ENCODE measurements at places on chromosomes 2 and 18. TPM values are rescaled to one million over a fixed set of nuclear protein-coding genes. Genes with fewer than 3 reads are reported as not detected.

DNA sequence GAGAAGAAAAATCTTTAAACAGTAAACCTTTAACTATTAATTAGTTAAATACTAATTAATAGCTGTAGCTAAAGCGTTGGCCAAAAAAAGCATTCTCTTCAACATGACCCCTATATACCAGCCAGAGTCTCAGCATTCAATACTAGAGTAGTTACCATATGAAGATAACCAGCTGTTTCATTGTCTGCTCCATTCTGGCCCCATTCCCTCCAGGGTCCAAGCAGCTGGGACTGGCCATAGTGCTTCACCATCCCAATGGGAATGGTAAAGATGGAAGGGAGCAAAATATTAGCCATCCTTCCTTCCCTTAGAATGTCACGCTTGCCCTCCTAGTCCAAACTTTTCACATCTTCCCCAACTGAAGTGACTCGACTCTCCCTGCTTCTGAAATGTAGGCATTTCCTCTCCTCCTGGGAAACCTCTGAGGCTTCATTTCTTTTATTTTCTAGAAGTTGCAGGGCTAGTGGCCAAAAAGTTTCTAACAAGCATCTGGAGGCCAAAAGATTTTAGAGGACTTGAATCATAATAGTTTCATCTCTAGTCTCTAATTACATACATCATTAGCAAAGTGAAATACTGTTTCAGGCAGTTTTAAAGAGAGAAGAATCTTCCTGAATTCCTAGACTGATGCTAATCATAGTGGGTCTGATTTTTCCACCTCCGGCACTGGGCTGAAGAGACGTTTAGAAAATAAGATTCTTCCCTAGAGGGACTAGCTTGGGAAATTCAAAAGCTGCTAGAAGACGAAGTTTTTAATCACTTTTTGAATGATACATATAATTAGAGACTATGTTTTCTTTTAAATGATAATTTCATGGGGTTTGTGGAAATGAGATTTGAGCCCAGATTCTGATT is 52.7 kb downstream of the CCDC68 start:
- DNase-seq: no peak

- no peak for DNase-seq
Measured at GRCh38 chr2:67560771-67561456, 163.8 kb downstream of the ETAA1 start.

GRCh38 chr2:239055756-239056493 is 208.0 kb downstream of the TWIST2 start:
- no peak for DNase-seq

GRCh38 chr2:208880171-208880570 is 473.6 kb downstream of the PTH2R start:
- no peak for DNase-seq

DNA sequence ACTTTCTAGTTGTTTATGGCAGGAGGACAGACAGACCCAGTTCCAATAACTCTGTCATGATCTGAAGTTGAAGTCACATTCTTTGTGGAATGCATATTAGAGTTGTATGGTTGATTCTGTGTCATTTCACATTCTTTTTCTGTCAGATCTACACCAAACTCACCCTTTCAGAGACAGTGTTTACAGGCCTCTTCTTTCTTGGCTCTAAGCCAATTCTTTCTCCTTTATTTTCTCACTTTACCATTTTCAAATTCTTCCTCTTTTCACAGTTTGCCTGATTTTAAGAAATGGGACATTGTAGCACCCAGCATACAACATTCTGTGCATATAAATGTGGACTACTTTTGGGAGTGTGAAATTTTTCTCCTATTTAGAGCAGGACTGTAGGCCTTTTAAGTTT is 103.7 kb downstream of the CCDC85A start:
- DNase-seq: no peak

DNA sequence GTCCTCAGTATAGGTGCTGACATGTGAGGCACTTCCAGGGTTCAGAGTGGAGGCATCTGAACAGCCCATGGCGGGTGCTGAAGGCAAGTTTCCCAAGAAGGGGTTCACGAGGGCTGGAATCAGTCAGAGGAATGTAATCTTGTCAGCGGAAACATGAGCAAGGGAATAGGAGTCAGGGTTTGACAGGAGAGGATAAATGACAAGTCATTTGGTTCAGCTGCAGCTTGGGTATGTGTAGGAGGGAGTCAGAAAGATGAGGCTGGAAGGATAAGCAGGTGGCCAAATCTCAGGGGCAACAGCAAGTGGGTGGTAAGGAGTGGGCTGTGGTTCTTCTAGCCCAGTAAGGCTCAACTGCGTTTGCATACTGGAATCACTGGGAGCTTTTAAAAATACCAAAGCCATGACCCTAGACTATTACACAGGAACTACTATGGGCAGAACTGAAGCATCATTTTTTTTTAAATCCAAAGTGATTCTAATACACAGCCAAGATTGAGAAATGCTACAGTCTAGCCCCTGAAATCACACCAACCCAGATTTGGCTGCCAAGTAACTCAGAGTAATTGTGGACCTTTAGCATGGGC is 41.8 kb upstream of the NAB1 start:
- DNase-seq: no peak

GRCh38 chr2:107553539-107553938 is 273.2 kb upstream of the RGPD4 start:
- no peak for DNase-seq

GRCh38 chr2:33607251-33607721 is 8.2 kb upstream of the FAM98A start:
- no peak for DNase-seq

- DNase-seq: no peak
Measured at GRCh38 chr18:44424645-44425035, 256.0 kb upstream of the SETBP1 start.

GRCh38 chr2:229701716-229702115 is 12.6 kb downstream of the DNER start:
- DNase-seq: no peak

DNA sequence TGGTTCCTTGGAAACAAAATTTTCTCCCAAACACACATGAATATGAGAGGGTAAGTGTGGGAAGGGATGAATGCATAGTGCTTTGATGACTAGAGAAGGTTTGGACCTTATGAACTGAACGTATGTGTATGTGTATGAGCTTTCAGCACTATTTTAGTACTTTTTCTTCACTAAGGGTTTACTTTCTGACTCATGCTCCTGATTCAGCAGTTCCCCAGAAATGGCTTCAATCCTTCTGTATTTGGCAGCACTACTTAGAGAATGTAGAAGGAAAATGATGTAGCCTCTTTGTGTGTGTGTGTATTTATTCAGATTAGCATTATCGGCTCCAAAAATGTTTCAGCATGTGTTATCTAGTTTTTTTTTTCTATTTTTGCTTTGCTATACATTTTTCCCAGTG is 22.2 kb downstream of the KCNJ3 start:
- no peak for DNase-seq

DNA sequence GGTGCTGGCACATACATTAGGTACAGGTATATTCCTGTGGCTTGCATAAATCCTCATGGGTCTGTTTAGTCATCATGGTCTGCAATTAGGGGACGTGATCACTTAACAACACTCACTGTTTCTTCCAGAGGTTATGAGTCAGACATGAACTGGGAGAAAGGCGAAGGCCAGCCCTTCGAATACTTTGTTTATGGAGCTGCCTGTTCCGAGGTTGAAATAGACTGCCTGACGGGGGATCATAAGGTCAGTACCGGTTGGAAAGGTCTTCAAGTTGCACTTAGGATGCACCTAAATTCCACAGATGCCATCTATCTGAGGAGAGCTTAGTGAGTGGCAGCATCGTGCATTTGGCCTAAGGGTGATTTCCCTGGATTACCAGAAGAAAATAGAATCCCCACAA is 76.9 kb downstream of the AOX1 start:
- DNase-seq: no peak

DNA sequence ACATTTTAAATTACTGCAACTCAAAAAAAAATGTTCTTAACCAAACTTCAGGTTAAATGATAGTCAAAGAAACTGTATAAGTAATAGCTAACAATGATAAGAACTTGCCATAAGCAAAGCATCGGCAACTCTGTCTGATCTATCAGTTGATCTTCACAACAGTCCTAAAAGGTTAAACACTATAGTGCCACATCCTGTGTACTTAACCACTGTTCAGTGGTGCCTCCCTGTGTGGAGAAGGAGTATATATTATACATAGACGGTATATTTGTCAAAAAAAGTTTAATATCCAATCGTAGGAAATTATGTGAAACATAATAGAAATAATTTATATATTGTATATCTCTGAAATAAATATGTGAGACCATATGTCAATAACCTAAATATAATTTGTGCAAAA is 13.0 kb downstream of the DTNA start:
- DNase-seq: no peak

DNA sequence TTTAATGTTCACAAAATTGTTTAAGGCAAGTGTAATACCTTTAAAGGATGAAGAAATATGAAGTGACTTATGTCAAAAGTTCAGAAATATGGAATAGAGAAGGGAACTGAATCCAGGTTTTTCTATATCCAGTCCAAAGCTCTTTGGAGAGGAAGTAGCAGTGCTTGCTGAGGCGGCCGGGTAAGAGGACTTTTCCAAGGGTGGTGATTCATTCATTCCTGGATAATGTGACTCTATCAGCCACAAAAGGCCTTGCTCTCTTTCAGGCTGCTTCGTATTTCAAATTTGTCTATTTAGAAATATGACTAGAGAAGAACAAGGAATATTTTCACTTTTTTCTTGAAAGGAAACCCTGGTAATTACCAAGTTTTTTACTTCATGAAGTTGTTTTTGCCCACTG is 830.1 kb upstream of the ZEB2 start:
- no peak for DNase-seq

- no peak for DNase-seq
Measured at GRCh38 chr2:240782886-240783818, 36.9 kb downstream of the KIF1A start.

GRCh38 chr2:12097859-12098258 is 351.4 kb downstream of the LPIN1 start:
- no peak for DNase-seq

DNA sequence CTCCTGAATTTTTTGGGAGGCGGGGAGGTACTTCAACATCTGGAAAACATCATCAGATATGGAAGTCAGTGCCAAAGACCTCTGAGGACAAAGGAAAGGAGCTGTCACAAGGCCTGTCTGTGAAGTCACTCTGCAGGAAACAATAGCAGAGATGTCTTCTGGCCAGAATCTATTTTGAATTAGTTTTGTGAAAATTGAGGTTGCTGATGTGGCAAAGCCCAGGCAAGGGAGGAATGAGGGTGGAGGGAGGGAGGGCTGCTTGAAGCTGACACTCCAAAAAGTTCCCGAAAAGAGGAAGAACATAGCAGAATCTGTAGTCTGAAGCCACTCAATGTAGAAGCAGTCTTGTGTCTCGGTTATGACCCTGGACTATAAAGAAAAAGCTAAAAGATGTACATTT is 151.1 kb upstream of the LHCGR start:
- no peak for DNase-seq

DNA sequence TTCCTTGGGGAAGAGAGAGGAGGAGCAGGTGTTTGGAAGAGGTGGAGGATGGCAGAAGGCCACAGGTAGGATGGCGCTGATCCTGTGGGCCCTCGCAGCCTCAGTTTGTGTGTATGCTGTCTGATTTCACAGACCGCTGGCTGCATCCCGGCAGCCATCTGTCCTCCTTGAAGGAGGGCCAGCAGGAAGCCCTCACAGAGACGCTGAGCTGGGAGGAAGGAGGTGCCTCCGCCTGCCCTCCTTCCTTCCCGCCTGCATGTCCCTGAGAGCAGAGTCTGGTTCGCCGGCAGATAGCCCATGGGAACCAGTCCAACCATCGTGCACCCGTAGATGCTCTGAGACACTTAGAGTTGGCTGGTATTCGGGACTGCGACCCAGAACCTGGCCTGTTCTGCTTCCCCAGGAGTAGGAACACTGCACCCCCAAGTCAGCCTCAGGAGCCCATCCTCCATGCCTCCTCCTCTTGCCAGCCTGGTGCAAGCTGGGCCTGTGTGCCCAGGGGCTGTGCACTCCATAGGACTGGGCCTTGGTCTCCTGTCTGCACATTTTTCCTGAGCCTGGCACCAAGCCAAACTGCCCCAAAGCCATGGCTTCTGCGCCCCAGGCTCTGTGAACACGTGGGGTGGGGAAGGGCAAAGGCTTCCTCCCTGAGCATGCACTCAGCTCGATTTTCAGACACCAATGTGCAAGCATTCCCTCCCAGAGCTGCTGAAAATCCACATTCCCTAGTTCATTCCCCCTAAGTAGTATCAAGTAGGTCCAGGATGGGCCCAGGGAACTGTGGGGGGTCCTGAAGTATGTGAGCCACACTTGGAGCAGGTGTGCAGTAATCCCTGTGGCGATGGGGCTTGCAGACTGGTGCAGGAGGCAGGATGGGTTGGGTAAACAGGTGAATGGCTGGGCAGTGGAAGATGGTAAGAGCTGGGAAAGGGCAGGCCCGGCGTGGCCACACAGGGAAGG is 115.6 kb downstream of the SEPTIN10 start:
- DNase-seq: no peak

- no peak for DNase-seq
Measured at GRCh38 chr2:8822218-8822617, 15.2 kb downstream of the KIDINS220 start.

DNA sequence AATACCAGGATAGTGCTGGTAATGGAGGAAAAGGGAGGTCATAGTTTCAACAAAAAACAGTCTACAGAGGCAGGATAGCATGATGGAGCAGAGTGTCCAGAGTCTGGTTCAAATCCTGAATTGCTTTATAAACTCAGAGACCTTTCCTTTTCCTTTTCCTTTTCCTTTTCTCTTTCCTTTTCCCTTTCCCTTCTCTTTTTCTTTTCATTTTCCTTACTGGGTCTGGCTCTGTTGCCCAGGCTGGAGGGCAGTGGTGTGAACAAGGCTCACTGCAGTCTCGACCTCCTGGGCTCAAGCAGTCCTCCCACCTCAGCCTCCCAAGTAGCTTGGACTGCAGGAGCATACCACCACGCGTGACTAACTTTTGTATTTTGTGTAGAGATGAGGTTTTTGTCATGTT is 31.7 kb downstream of the GIGYF2 start:
- no peak for DNase-seq

DNA sequence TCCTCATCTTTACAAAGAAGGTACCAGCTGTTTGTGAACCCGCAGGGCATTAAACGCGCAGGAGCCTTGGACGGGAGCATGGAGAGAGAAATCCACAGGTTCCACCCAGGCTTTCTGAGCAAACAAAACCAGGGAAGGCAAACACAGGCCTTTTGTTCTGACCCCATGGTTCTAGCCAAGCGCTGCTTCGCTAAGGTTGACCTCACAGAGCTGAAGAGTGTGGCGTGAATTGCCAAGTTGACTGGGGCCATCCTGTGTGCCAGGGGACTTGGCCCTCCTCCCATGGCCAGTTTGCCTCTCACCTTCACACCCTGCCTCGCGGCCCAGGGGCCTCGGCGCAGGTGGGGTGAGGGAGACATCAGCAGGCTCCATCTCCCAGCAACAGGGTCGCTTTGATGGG is 74.1 kb downstream of the VAPA start:
- DNase-seq: no peak

The OTOF gene
- not detected for total RNA-seq

The AGXT gene
- total RNA-seq: not detected

The ABCB11 gene
- 0.18 TPM for total RNA-seq

The UGT1A4 gene
- total RNA-seq: 7.4 TPM

The CELF4 gene
- not detected for total RNA-seq

The FBXO36 gene
- total RNA-seq: 1.2 TPM

The GPR75 gene
- total RNA-seq: 1.9 TPM

The NLRC4 gene
- total RNA-seq: 0.57 TPM

The RAB10 gene
- total RNA-seq: 214 TPM

The EPAS1 gene
- 86.7 TPM for total RNA-seq

The SERPINB13 gene
- total RNA-seq: 228 TPM

The EVX2 gene
- not detected for total RNA-seq

The CHRNG gene
- not detected for total RNA-seq

The RGPD3 gene
- 0.26 TPM for total RNA-seq

The UCN gene
- total RNA-seq: not detected

Measured in esophagus squamous epithelium (tissue), 5 donors.